HCEC 1CT (cell line): ENCODE measurements at places on chromosomes 11 and 22.

DNA sequence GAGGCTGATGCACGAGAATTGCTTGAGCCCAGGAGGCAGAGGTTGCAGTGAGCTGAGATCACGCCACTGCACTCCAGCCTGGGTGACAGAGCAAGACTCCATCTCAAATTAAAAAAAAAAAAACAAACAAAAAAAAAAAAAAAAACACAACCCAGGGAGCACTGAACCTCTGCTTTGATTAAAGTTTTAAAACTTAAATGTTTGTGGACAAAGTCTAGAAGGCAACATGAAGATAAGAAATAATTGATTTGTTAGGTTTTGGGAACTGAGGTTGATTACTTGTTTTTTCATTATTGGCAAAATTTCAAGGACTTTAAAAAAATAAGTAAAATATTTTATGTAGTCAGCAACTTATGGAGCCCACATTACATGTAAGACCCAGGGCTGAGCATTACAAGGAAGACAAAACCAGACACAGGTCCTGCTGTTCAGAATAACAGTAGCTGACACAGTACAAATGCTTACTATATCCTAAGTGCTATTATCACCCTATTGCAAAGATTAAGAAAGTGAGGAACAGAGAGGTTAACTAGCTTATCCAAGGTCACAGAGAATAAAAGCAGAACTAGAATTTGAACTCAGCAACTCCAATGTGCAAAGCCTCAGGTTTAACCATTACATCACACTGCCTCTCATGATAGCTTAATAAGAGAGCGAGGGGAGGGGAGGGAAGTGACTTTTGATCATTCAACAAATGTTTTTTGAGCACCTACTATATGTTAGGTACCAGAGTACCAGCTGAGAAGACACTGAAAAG lies 2.3 kb upstream of the CRY2 start:
- DNase-seq: no peak

GRCh38 chr11:18012122-18012905 lies 533 bp downstream of the SERGEF start:
- DNase-seq: no peak

DNA sequence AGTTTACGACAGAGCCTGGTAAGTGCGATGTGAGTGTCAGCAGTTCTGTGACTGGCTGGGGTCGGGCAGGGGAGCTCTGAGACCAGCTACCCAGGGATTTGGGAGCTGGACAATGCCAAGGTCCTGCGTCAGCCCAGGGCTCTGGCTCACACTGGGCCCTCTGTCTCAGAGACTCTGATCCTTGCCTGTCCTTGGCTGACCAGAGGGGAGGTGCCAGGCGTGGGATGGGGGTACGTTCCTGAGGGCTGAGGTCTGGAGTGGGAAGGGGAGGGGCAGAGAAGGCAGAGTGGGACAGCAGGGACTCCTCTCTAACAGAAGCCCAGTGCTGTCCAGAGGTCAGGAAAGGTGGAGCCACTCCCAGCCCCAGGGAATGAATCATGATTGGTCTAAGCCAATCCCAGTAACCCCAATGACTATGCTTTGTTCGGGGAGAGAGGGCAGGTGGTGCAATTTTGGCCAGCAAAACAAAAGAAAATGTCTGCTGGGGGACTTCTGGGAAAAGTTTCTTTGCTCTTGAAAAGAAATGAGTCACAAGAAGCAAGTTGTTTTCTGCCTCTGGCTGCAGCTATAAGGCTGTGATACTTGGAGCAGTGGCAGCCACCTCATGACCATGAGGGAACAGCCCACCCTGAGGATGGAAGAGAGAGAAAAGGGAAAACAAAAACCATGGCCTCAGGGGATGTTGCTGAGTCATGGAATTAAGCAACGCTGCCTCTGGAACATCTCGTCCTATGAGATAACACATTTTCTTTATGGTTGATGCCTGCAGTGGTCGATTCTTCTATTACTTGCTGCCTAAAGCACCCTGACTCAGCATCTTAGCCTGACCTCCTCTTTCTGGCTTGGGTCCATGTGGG lies 108.3 kb downstream of the CHST1 start:
- peak; percentile 15 for DNase-seq

DNA sequence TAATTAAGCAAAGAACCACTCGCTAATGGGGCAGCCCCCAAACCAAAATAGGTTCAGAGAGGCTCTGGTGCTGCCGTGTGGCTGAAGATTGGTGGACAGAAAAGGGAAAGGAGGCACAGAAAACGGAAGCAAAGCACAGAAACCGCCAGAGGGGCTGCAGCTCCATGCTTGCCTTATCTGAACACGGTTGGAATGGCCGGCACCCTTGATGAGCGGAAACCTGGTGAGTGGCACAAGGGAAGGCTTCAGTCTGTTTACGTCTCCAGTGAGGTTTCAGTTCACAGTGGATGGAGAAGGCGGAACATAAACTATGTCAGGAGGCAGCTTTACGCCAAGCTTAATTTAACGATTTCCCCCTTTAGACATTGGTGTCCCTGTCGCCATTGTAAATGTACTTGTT lies 5.2 kb upstream of the PRR33 start:
- no peak for DNase-seq

DNA sequence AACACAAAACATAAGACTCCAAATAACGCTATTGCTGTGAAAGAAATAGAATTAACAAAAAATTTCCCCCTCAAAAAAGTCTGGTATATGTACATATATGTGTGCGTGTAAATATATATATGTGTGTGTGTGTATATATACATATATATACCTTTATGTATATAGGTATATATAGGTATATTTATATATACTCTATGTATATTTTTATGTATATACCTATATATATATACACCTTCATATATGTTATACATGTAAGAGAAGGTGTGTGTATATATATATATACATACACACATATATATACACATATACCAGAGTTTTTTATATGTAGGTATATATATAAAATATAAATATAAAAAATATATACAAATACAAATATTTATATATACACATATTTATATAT lies 199.2 kb downstream of the RAB38 start:
- DNase-seq: no peak

DNA sequence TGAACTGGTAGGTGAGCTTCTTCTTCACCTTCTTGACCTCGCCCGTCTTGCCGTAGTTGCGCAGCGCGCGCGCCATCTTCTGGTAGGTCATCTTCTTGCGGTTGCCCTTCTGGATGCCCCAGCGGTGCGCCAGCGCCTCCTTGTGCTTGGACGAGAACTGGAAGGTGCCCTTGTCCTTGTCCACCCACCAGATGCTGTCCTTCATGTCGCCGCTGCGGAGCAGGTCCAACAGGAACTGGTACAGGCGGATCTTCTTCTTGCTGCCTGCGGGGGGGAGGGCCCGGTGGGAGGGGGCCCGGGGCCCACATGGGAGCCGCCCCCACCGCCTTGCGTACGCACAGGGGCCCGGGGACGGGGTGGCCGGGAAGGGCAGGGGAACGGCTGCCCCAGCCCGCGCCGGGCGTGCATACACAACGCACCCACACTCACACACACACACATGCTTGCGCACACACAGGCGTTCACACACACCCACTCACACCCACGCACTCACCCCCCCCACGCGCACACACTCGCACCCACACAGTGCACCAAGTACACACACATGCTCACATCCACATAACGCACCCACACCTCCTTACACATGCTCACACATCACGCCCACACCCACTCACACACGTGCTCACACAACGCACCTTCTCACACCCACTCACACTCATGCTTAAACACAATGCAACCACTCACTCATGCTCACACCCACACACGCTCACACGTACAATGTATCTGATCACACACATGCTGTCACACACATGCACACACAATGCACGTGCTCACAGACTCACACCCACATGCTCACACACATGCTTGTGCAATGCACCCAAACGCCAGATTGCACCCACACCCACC lies 3.0 kb upstream of the MYBPC3 start:
- peak; percentile 87 for DNase-seq

DNA sequence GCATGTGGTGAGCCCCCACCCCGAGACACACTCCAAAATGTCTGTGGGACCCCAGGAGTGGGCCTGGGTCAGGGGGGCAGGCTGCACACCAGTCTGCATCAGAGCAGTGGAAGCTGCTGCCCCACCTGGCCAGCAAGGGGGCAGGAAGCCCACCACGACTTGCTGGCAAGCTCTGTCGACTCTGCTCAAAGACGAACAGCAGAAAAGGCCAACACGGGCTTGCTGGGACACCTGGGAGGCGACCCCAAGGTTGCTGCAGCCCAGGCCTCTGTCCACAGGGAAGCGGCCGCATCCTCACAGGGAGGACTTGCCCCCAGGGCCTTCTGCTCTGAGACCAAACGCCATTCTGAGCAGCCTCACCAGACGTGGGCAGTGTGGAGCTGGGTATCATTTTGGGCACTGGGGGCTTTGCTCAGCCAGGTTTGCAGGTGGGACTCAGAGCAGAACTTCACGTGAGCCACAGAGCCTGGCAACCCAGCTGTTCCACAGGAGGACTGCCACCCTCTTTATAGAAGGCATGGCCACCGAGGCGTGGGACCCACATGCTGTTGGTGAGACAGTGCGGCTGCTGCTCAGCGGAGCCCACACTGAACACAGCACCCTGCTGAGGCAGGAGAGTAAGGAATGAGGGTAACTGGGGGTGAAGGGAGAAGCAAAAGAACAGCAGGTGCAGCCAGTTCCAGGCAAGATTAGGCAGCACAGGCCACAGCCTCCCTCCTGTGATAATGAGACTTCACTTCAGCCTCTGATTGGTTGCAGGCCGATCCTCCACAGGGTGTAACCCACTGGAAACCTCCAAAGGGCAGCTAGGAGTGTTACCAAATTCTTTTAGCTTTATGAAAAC lies 11.0 kb downstream of the IL17REL start:
- no peak for DNase-seq

- no peak for DNase-seq
Measured at GRCh38 chr11:56852131-56852530, 103.6 kb upstream of the OR9G4 start.

GRCh38 chr11:44989831-44990566 lies 39.3 kb upstream of the TP53I11 start:
- DNase-seq: no peak

- no peak for DNase-seq
Measured at GRCh38 chr11:122637541-122637940, 18.0 kb upstream of the UBASH3B start.

GRCh38 chr11:9982127-9982795 lies 311.8 kb downstream of the SBF2 start:
- DNase-seq: peak; percentile 43

GRCh38 chr22:44640618-44641155 lies 61.3 kb upstream of the PRR5 start:
- DNase-seq: no peak

- no peak for DNase-seq
Measured at GRCh38 chr11:66221726-66222236, 46.7 kb upstream of the RAB1B start.

DNA sequence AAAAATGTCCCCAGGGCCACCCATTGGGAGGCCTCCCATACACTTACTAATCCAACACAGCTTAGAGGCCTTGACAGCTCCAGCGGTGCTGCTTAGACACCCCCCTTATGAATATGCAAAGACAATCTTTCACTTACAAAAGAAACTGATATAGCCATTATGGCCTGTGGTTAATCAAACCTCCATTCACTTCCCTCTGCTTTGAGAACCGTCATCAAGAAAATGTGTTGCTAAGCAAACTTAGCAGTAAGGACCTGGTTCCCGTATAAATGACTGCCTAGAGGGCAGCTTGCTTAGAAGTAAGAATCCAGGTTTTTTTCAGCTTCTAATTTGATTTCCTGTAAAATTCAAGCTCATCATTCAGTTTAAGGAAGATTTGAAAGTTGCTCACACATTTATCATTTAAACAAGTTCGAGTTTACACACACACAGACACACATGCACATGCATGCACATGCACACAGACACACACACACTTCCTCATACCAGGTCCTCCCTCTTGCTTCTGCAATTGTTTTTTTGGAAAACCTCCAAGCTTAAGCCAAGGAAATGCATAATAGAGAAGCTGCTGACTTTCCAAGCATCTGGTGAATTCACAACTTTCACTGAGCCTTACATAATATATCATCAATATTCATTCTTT lies 137.7 kb upstream of the BLID start:
- no peak for DNase-seq

GRCh38 chr11:119315131-119316015 lies 1.6 kb downstream of the MCAM start:
- no peak for DNase-seq

DNA sequence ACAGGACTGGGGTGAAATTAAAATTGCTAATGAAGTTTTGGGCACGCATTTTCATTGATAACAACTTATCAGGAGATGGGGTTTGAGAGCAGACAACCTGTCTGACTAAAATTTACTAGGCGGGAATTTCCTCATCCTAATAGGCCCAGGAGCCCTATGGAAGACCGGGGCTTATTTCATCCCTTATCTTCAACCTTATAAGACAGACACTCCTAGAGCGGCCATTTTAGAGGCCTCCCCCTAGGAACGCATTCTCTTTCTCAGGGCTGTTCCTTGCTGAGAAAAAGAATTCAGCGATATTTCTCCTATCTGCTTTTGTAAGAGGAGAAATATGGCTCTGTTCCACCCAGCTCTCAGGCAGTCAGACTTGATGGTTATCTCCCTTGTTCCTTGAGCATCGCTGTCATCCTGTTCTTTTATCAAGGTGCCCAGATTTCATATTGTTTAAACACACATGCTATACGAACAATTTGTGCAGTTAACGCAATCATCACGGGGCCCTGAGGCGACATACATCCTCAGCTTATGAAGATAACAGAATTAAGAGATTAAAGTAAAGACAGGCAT lies 39.3 kb upstream of the ZC3H12C start:
- no peak for DNase-seq

GRCh38 chr11:118744046-118744445 lies 46.9 kb downstream of the DDX6 start:
- DNase-seq: no peak

- DNase-seq: peak; percentile 91
Measured at GRCh38 chr11:63871962-63872799, 33.3 kb downstream of the MARK2 start.
